Umbilical cord (tissue), 2 donors: ENCODE measurements at places on chromosomes 2 and 18.
A peak's percentile ranks its signal among the peaks of the same experiment; 100 is the strongest.

- no peak for DNase-seq
Observed at GRCh38 chr2:189587780-189588179, 7.2 kb upstream of the SLC40A1 start.

DNA sequence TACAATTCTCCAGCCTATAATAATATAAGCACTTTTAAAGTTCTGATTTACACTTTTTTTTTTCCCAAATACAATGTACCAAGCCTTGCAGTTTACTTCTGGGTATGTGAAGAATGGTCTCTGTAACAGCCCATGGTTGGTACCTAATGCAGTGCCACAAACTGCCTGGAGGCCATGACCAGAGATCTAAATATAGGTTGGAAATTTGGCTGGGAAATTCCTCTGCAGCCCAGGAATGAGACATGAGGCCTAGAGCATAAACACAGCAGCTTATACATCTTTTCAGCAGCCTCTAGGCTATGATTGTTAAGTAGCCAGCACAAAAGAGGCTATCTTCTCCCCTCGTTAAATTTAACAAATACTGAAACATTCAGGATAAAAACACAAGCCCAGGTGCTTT, 432.0 kb upstream of the FAM98A start:
- DNase-seq = peak; percentile 14

GRCh38 chr18:6341709-6342108, 73.0 kb downstream of the L3MBTL4 start:
- no peak for DNase-seq

GRCh38 chr2:137964066-137964858, at the start of gene HNMT:
HNMT (plus strand) TSS chr2:137964473; CDS start chr2:137964492, 19 bp downstream.
- DNase-seq = peak; percentile 81

DNA sequence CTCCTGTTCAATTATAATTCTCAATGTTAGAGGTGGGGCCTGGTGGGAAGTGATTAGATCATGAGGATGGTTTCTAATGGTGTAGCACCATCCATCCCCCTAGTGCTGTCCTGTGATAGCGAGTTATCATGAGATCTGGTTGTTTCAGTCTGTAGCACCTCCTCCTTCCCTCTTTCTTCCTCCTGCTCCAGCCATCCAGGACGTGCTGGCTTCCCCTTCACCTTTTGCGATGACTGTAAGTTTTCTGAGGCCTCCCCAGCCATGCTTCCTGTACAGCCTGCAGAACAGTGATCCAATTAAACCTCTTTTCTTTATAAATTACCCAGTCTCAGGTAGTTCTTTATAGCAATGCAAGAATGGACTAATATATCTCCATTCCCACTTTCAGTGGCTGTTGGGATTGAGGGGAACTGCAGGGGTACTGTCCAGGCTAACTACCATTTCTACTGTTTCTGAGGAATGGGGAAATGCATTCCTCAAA, 19.2 kb downstream of the SPIRE1 start:
- no peak for DNase-seq

GRCh38 chr2:194116861-194117260, 1540.2 kb upstream of the SLC39A10 start:
- no peak for DNase-seq

- no peak for DNase-seq
Observed at GRCh38 chr2:128545829-128546228, 227.2 kb upstream of the HS6ST1 start.

DNA sequence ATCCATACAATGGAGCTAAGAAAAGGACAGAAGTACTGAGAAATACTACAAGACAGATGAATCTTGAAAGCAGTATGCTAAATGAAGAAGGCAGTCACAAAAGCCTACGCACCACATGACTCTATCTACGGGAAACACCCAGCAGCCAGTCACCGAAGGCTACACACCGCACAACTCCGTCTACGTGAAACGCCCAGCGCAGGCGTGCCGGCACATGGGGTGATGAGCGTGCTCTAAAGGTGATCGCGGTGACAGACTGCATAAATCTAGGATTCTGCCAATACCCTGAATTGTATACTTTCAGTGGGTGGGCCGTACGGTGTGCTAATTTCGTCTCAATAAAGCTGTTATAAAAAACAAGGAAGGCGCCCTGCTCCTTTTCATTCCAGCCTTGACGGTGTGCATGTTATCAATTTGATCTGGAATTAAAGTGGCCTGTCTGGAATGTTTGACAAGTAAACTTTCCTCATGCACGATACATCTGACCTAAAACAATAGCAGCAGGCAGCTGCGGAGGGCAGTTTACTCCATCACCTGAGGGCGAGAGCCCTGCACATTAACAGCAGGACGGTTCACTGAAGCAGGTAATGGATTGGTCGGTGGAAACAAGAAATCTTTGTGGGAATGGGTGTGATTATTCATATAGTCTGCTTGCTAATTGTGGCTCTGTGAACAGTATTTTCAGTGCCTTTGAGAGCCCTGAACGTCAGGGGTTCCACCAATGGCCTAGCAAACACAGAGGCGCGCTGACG, 86.2 kb upstream of the SALL3 start:
- DNase-seq = no peak

GRCh38 chr2:189515264-189515663, 65.3 kb downstream of the SLC40A1 start:
- DNase-seq = no peak

DNA sequence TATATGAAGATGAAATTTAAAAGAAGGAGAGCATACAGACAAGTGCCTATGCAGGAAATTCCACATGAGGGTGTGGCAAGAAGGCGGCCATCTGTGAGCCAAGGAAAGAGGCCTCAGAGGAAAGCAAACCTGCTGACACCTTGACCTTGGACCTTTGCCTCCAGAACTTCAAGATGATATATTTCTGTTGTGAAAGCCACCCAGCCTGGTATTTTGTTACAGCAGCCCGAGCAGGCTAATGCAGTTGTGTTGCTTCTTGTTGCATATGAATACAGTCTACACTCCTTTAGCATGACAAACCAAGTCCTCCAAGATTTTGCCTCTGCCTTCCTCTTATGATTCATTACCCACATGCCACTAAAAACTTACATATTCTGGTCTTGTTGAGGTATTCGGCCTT, 374.8 kb upstream of the TRIB2 start:
- no peak for DNase-seq

DNA sequence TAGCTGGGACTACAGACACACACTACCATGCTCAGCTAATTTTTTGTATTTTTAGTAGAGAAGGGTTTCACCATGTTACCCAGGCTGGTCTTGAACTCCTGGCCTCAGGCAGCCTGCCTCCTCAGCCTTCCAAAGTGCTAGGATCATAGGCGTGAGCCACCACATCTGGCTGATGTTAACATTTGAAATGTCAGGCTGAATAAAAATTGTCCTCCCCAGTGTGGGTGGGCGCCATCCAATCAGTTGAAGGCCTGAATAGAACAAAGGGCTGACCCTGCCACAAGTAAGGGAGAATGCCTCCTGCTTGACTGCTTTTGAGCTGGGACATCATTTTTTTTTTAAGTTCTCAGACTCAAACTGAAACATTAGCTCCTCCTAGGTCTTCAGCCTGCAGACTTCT, 21.0 kb upstream of the RHOB start:
- DNase-seq = no peak

GRCh38 chr2:147348931-147349555, 495.8 kb upstream of the ACVR2A start:
- DNase-seq = no peak

DNA sequence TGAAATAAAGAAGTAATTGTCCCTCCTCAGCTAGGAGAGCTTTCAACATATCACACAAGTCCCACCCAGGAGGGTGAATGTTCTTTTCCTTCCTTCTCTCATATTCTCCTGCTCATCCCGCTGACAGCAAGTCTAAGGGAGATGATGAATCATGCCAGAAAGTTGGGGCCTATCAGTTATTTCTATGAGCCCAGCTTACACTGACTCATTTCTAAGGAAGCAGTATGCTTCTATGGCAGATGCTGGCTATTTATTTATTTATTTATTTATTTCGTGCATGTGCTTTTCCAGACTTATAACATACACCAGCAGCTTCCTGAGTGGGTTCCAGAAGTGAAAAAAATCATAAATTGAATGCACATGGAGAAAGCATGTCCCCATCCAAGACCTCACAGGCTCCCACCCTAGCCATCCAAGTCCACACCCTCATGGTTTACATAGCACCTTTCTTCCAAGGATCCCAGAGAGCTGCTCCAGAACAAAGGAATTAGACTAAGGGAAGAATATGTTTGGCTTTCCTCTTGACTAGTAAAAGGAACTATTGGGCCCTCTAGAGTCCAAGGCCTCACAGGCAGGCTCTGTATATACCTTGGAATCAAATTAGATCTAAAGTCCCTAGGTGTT, 1074.2 kb upstream of the ZEB2 start:
- peak; percentile 89 for DNase-seq

- no peak for DNase-seq
Observed at GRCh38 chr18:629269-630150, 27.9 kb upstream of the TYMS start.

- no peak for DNase-seq
Observed at GRCh38 chr18:36745219-36745975, 83.4 kb downstream of the TPGS2 start.

- no peak for DNase-seq
Observed at GRCh38 chr2:154386186-154386585, 312.3 kb upstream of the KCNJ3 start.

DNA sequence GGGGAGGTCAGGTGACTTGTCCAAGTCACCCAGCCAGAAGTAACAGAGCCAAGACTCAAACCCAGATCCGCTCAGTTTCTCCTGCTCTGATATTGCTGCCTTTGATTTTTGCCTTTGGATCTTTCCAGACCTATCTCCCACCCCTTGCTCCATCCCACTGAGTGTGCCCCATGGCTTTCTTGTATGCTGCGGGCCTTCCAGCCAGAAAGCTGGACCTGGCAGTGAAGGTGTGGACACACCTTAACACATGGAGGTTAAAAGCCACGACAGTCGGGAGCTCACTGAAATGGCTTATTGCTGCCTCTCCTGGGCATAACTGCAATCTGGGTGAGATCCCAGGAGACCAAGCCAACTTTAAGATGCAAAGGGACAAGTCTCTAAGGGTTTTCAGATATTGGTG, 86.7 kb downstream of the LONRF2 start:
- no peak for DNase-seq
